ENCODE measurements at places on chromosomes 7 and 10.

DNA sequence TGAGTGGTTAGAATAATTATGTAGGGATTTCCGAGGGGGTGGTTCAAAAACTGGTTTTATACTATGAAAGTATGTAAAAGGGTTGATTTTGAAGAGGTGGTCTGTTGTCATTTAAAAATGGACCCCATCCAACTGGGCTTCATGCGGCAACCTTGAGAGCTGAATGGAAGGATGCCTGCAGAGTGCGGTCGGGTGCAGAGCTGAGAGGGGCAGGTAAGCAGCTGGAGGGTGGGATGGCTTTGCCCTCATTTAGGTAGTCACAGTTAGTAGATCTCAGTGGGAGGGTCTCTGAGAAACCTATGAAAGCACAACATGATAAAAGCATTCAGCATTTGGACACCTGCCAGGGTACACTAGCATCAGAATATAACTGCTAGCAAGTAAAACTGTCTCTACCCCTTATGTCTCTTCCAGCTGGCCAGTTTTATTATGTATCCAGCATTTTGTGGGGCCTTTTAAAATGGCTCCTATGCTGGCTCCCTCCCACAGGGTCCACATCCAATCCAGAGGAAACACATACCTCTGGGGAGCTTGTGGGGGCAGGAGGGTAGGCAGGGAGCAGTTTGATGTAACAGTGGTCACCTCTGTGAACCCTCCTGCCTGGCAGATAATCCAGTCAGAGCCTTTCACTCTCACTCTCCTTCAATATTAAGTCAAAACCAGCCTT, 75.9 kb upstream of the MAGI2 start:
- H3K27ac ChIP-seq = no peak overlapping the region
- peak; percentile 45 for DNase-seq
- H3K27me3 ChIP-seq = no peaks in the 10 kb centered on the region
- no peaks in the 10 kb centered on the region for H3K36me3 ChIP-seq

DNA sequence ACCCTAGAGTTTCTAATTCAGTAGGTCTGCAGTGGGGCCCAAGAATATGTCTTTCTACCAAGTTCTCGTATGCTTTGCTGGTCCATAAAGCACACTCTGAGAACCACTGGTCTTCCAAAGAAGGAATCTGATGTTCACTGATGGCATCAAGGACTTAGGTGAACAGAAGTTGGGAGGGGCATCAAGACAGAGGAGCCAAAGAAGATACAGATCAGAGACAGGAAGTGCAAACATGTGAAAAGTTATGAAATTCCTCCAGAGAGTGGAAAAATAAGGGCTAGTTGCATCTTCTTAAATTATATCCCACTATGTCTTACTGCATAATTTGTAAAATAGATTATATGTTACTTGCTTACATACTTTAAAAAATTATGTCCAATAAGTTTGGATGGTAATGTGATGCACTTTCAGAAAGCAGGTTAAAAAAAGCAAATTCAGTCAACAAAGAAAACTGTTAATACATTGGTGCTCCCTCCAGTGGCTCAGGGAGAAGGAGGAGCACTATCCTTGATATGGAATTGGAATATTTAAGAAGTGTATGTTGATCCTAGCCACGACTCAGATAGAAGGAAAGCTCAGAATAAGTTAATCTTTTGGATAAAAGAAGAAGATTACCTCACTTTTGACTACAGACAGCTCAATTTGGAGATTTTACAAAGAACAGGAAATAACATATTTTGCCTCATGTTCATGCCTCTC, 35.8 kb downstream of the CREB3L2 start:
- H3K4me3 ChIP-seq = peak overlapping the region; percentile 4
- H3K36me3 ChIP-seq = peaks cover 6% of the 10 kb centered on the region
- no peak for DNase-seq
- no peaks in the 10 kb centered on the region for H3K27me3 ChIP-seq
- H3K4me1 ChIP-seq = peaks cover 16% of the 10 kb centered on the region

DNA sequence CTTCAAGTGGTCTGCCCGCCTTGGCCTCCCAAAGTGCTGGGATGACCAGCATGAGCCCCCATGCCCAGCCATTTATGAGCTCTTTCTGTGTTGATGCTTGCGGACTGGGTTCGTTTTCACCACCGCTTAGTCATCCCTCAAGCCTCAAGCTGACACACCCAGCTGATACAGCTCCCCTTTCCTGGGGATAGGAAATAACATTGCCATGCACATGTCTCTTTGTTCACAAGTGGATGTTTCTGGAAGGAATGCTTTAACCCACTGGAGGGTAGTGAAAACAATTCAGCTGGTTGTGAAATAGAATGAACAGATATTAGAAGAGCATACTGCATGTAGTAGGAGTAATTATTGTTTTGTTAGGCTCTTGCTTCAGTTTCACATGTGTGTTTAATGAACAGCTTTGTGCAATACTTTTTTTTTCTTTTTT, 8.5 kb upstream of the METTL27 start:
- DNase-seq = no peak
- H3K36me3 ChIP-seq = no peaks in the 10 kb centered on the region
- H3K4me1 ChIP-seq = no peaks in the 10 kb centered on the region

GRCh38 chr10:99396471-99396870, 34.0 kb downstream of the GOT1 start:
- peak; percentile 28 for DNase-seq
- H3K36me3 ChIP-seq = peaks cover 35% of the 10 kb centered on the region
- no peaks in the 10 kb centered on the region for H3K27me3 ChIP-seq
- H3K27ac ChIP-seq = no peak overlapping the region
- peaks cover 14% of the 10 kb centered on the region for H3K4me1 ChIP-seq

GRCh38 chr10:76177936-76178335, 746.5 kb downstream of the LRMDA start:
- no peak overlapping the region for H3K4me3 ChIP-seq
- no peak overlapping the region for H3K27ac ChIP-seq
- no peaks in the 10 kb centered on the region for H3K27me3 ChIP-seq
- DNase-seq = no peak

GRCh38 chr7:816751-817671, 15.3 kb upstream of the SUN1 start:
- DNase-seq = peak; percentile 79
- H3K4me3 ChIP-seq = peak overlapping the region; percentile 93
- H3K4me1 ChIP-seq = peaks cover 6% of the 10 kb centered on the region
- H3K27me3 ChIP-seq = no peaks in the 10 kb centered on the region
- H3K36me3 ChIP-seq = peaks cover 3% of the 10 kb centered on the region

DNA sequence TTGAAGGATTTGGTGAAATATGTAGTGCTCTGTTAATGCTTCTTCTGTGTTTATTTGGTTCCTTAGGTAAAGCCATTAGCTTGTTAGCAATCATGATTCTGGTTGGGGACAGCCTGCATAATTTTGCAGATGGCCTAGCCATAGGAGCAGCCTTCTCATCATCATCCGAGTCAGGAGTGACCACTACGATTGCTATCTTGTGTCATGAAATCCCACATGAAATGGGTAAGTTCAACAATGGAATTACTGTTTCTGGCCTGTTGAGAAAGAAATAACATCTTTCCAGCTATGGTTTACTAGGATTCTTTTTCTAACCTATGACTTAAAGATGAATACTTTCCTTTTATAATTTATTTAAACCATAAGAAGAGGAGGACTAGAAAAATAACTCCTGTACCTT, 48.9 kb downstream of the SLC39A12 start:
- no peak overlapping the region for H3K27ac ChIP-seq
- no peaks in the 10 kb centered on the region for H3K27me3 ChIP-seq
- no peaks in the 10 kb centered on the region for H3K36me3 ChIP-seq
- no peaks in the 10 kb centered on the region for H3K4me1 ChIP-seq
- no peak for DNase-seq
- no peak overlapping the region for H3K4me3 ChIP-seq

DNA sequence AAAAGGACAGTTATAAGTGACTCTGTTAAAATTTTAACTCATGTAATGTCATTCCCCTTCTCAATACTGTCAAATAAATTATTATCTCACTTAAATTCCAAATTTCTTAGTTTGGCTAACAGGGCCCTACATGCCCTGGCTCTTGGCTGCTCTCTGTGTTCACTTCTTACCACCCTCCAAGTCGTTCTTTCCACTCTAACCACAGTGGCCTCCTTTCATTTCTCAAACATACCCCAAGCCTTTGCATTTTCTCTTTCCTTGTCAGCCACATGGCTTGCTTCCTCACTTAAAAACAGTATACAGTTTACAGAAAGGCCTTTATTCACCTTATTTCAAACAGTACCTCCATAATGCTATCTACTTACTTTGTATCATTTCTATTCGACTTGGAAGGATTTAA, 737.1 kb upstream of the ZWINT start:
- H3K36me3 ChIP-seq = no peaks in the 10 kb centered on the region
- no peaks in the 10 kb centered on the region for H3K27me3 ChIP-seq
- H3K27ac ChIP-seq = no peak overlapping the region
- no peak overlapping the region for H3K4me3 ChIP-seq
- H3K4me1 ChIP-seq = no peaks in the 10 kb centered on the region

- H3K27ac ChIP-seq = no peak overlapping the region
- no peak overlapping the region for H3K4me3 ChIP-seq
- H3K4me1 ChIP-seq = no peaks in the 10 kb centered on the region
- H3K27me3 ChIP-seq = no peaks in the 10 kb centered on the region
- no peaks in the 10 kb centered on the region for H3K36me3 ChIP-seq
These were observed 36.5 kb downstream of the CPXM2 start for GRCh38 chr10:123855008-123855684.

DNA sequence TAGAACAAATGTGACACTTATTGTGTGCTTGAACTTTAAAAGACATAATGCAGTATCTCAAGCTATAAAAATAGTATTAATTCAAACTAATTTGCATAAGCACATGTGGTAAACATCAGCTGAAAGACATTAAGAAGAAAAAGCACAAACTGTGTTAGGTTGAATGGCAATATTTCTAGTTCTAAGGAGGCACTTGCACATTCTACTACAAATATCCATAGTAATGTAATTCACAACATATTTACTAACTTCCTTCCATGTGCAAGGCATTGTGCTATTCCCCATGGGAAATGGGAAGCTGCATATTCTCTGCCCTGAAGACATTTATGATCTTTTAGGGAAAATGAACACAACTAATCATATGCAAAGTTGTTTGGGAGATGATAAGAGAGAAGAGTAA, 80.2 kb upstream of the SLC13A1 start:
- no peak overlapping the region for H3K4me3 ChIP-seq
- no peak overlapping the region for H3K27ac ChIP-seq
- no peaks in the 10 kb centered on the region for H3K27me3 ChIP-seq
- DNase-seq = no peak
- H3K4me1 ChIP-seq = peaks cover 7% of the 10 kb centered on the region

- H3K36me3 ChIP-seq = no peaks in the 10 kb centered on the region
- no peak overlapping the region for H3K27ac ChIP-seq
- no peak for DNase-seq
- H3K4me1 ChIP-seq = no peaks in the 10 kb centered on the region
These were observed 159.4 kb downstream of the GRID1 start for GRCh38 chr10:86207226-86207625.

DNA sequence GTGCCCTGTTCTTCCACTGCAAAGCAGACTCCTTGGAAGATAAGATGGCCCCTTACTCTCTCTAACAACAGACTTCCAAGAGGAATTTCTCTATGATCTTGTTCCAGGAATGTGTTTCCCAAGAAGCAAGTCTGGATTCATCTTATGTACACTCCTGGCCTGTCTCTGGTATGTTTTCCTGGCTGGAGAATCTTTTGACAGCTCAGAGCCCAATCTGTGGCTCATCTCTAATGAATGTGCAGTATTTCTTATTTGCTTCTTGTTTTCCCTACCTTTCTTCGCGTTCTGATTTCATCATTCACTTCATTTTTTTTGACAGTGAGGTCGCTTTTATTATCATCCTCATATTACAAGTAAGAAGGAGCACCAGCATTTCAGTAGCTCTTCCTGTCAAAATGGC, 53.0 kb upstream of the PITRM1 start:
- no peak for DNase-seq
- H3K27me3 ChIP-seq = no peaks in the 10 kb centered on the region
- H3K27ac ChIP-seq = no peak overlapping the region
- no peak overlapping the region for H3K4me3 ChIP-seq

- H3K4me1 ChIP-seq = no peaks in the 10 kb centered on the region
- H3K27ac ChIP-seq = no peak overlapping the region
- H3K36me3 ChIP-seq = no peaks in the 10 kb centered on the region
- H3K27me3 ChIP-seq = no peaks in the 10 kb centered on the region
These were observed 2.6 kb downstream of the ANKRD2 start for GRCh38 chr10:97575127-97575668.

GRCh38 chr10:59892697-59893096, 13.7 kb downstream of the CCDC6 start:
- no peaks in the 10 kb centered on the region for H3K27me3 ChIP-seq
- H3K4me1 ChIP-seq = peaks cover 6% of the 10 kb centered on the region
- no peak overlapping the region for H3K27ac ChIP-seq
- no peaks in the 10 kb centered on the region for H3K36me3 ChIP-seq

- H3K27ac ChIP-seq = no peak overlapping the region
- no peaks in the 10 kb centered on the region for H3K36me3 ChIP-seq
These were observed 13.9 kb downstream of the OSBPL3 start for GRCh38 chr7:24965831-24966708.

DNA sequence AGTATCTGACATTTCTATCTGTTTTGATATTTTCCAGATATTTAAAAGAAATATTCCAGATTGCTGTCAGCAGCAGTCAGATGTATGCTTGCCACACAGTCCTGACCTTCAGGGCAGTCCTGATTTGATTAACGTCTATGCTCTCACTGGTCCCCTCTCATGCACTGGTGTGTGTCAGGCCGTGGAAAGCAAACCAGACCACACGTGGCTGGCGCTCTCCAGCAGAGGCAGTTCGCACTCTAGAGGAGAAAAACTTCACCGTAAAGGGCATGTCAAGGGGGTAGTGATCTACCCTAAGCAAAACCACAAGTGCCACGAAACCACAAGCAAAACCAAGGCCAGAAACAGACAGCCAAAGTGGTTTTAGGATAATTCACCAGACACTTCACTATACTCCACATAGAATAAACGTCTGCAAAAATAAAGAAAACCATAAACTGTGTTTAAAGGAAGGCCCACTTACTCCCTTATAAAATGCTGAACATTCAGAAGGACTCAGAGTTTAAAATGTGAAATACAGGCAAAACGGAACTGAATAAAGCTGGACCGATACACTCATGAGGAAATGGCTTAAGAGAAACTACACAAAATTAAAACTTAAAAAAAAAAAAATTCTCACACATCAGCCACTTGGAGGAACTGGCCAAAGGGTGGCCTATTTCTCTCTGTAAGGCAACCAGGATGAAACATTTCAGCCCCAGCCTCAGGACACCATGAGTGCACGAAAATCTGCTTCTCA, 26.4 kb downstream of the PARP12 start:
- no peak for DNase-seq
- H3K4me3 ChIP-seq = no peak overlapping the region
- H3K27me3 ChIP-seq = no peaks in the 10 kb centered on the region
- no peaks in the 10 kb centered on the region for H3K36me3 ChIP-seq
- no peaks in the 10 kb centered on the region for H3K4me1 ChIP-seq

DNA sequence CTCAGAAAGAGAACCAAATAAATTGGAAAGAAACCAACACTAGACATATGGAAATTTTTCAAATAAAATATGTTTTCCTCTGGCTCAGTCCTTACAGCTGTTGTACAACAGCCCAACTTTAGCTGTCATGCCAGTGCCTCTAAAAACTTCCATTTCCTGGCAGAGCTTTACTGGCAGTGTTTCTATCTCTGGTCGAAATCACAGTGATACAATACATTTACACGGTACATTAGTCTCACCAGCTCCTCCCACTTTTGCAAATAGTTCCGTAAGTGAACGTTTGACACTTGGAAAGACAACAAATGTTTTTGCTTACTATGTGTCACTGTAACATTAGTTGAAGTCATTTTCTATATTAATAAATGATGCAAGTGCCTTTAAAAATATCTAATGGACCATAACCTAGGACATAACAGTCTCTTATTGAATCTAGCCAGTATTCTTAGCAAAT, 29.8 kb downstream of the BCAP29 start:
- no peak overlapping the region for H3K4me3 ChIP-seq
- no peak for DNase-seq
- H3K27ac ChIP-seq = no peak overlapping the region
- peaks cover 24% of the 10 kb centered on the region for H3K36me3 ChIP-seq
- no peaks in the 10 kb centered on the region for H3K4me1 ChIP-seq

- peaks cover 36% of the 10 kb centered on the region for H3K36me3 ChIP-seq
- no peak overlapping the region for H3K4me3 ChIP-seq
- H3K27me3 ChIP-seq = no peaks in the 10 kb centered on the region
These were observed 93.3 kb downstream of the ZMIZ1 start for GRCh38 chr10:79162022-79162421.

Measured in endodermal cell (in vitro differentiated cells).